ENCODE measurements at places on chromosomes 5 and 9. TPM values are rescaled to one million over a fixed set of nuclear protein-coding genes. Genes with fewer than 3 reads are reported as not detected.

C9orf153 gene
- total RNA-seq, result 0.15 TPM

CDO1 gene
- total RNA-seq, result 130 TPM

ORM2 gene
- 4,103 TPM for total RNA-seq

CCNG1 gene
- 89.5 TPM for total RNA-seq

C9orf50 gene
- not detected for total RNA-seq

SLC36A3 gene
- not detected for total RNA-seq

PBX3 gene
- total RNA-seq, result 15.0 TPM

OSMR gene
- total RNA-seq, result 4.4 TPM

Measured in left lobe of liver (tissue), 2 donors.